Activated CD8-positive, alpha-beta memory T cell treated with anti-CD3 and anti-CD28 coated beads for 24 hours (primary cell): ENCODE measurements at places on chromosomes 11 and 22.
A peak's percentile ranks its signal among the peaks of the same experiment; 100 is the strongest.

- DNase-seq, result no peak
These were observed 3.6 kb upstream of the MED15 start for GRCh38 chr22:20503816-20504215.

- no peak for DNase-seq
These were observed 153.8 kb upstream of the ARHGAP20 start for GRCh38 chr11:110866081-110866480.

GRCh38 chr11:116501728-116502127 lies 271.1 kb downstream of the BUD13 start:
- no peak for DNase-seq

- DNase-seq, result peak; percentile 62
These were observed 7.5 kb upstream of the WEE1 start for GRCh38 chr11:9565822-9566560.

DNA sequence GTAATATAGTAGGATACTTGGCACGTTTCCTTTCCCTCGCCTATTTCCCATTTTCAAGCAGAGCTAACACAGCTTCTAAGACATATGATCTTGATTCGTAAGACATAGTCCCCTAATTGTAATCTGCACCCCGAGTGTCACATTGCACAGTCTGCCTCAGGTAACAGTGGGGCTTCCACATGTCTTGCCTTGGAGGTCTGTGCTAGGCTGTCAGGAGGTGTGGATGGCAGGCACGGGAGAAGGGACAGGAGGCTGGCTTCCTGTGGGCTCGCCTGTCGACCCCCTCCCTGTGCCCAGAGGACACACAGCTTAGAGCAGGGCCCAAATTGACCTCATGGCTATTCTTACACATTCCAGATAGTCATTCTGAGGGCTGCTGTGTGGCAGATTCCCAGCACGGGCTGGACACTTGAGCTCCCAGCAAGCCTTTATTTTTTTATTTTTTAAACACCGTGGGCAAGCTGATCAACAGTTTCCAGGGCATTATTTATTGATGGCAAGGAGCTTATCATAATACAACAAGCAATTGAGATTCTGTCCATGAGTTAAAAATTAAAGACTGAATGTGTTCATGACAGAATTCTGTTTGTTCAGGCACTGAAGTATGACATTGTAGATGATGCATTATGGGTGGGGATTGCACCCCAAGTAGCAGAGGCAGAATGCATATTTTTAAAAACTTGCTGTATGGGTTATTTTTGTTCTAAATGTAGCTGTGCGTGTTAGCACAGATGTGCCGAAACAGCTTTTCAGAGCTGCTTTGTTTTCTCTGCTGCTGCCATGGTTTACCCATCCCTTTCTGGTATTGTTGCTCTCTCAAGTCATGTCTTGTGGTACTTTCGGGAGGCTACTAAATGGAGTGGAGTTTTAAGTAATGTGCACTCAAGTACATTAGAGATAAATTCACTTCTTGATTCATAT lies 113.0 kb downstream of the ATXN10 start:
- no peak for DNase-seq

DNA sequence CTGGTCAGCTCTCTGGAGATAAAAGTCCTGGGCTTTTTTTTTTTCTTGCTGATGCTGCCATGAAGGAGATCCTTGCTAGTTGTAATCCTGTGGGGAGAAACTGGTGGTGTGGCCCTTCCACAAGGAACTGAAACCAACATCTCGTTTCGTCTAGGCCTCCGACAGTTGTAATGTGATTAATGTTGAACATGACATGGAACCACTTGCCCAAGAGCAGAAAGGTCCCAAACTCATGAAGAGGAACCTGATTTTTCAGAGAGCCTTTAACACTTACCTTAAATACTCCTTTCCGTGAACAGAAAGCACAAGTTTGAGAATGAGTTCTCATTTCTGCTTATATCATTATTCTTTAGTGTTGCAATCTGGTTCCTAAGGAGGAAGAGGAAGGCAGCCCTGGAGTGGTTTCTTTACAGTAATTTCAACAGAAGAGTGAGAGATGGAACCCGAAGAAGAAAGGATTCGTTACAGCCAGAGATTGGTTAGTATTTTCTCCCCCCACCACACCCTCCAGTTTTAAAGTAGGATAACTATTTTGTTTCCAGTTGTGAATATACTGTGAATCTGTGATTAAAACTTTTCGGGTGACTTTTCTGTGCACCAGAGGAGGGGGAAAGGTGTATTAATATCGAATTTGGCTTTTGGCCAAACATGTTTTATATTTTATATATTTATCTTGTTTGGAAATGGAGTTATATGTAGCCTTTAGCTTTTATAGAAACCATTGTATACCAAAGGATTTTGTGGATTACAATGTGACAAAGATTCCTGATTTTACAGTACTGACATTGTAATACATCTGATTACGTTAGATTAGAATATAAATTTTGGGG lies 2.0 kb downstream of the KDM2A start:
- DNase-seq, result no peak

DNA sequence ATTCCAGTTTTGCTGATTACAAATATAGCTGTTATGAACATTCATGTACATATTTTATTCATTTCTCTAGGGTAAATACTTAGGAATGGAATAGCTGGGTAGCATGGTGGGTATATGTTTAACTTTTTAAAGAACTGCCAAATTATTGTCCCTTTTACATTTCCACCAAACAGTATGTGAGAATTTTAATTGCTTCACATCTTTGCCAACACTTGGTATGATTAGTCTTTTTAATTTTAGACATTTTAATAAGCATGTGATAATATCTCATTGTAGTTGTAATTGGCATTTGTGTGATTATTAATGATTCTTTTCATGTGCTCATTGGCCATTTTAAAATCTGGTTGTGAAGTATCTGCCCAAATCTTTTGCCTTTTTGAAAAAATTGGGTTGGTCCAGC lies 72.6 kb upstream of the SORL1-AS1 start:
- no peak for DNase-seq

GRCh38 chr11:78187366-78188285 lies 800 bp downstream of the KCTD21 start:
- peak; percentile 91 for DNase-seq

DNA sequence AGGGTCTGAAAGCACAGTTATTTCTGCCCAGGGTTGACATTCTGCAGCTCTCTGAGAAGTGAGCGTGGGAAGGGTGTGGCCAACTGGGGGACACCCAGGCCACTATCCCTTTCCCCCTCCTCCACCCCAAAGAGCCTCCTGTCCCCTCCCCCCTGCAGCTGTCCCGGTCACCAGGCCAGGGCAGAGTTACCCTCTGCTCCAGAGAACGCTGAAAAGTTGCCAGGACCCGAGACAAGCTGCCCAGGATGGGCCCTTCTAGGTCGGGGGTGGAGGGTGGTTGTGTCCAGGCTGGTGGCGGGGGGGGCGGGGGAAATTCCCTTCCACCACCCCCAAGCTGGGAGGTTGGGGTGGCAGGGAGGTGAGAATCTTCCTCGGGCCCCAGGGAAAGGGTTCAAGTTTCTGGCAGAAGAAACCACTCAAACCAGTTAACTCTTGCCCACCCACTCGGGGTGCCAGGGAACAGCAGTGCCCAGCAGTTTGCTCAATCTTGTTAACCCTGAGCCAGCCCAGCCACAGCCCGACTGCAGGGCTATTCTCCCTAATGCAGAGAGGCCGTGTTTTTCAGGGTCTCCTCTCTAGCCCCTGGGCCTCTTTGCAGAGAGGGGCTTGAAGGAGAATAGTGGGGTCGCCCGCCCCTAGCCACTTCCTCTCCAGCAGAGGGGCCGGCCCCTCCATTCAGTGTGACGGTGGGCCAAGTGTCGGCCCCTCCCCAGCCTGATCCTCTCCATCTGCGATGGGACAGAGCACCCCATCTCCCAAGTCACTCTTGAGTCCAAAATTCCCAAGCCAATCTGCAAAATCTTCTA lies 697 bp downstream of the LGALS1 start:
- peak; percentile 67 for DNase-seq

DNA sequence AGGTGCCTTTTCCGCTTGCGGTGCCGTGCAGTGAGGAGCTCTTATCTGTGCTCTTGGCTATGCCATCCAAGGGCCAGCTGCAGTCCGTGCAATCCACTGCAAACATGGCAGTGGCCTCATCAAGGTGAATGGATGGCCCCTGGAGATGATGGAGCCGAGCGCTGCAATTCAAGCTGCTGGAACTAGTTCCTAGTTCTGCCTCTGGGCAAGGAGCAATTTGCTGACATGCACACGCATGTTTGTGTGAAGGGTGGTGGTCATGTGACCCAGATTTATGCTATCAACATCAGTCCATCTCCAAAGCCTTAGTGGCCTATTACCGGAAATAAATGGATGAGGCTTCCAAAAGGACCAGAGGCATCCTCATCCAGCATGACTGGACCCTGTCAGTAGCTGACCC lies 3.1 kb upstream of the EHD1 start:
- DNase-seq, result no peak

- DNase-seq, result no peak
These were observed 8.4 kb downstream of the NHERF4 start for GRCh38 chr11:119193626-119194025.

GRCh38 chr11:128544471-128545051 lies 42.8 kb downstream of the ETS1 start:
- no peak for DNase-seq

- no peak for DNase-seq
These were observed 12.0 kb downstream of the C11orf58 start for GRCh38 chr11:16750417-16750816.

- no peak for DNase-seq
These were observed 56.4 kb upstream of the FSHB start for GRCh38 chr11:30174265-30175020.

GRCh38 chr11:88536616-88537265 lies 199.2 kb upstream of the CTSC start:
- DNase-seq, result no peak

DNA sequence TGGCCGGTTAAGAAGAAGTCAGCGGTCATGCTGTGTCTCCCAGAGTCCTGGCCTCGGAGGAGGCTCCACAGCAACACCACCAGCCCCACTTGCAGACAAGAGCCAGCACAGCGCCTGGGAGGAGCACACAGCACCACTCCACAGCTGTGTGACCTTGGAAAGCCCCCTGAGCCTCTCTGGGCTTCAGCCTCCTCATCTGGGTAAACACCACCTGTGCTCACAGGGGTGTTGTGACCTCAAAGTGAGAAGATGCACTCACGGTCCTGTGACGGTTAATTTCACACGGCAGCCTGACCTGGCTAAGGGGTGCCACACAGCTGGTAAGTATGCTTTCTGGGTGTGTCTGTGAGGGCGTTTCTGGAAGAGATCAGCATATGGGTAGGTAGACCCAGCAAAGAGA lies 54.7 kb downstream of the PHF21B start:
- DNase-seq, result no peak

- DNase-seq, result no peak
These were observed 33.2 kb upstream of the TCF20 start for GRCh38 chr22:42303396-42304323.

DNA sequence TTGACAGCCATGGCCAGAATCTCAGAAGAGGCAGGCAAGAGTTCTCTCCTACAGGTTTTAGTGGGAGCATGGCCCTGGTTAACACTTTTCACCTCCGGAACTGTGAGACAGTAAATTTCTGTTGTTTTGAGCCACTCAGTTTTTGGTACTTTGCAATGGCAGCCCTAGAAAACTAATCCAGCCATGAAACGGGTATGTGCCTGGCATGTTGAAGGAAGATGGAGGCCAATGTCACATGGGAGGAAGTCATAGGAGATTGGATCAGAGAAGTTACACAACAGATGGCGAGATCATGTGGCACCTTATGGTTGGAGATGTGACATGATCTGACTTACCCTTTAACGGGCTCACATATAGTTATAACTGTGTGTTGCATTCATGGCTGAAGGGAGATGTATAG lies 63.2 kb upstream of the EED start:
- DNase-seq, result no peak

GRCh38 chr11:31763296-31763695 lies 47.8 kb downstream of the PAX6 start:
- DNase-seq, result no peak

- no peak for DNase-seq
These were observed 14.5 kb upstream of the MB start for GRCh38 chr22:35631597-35631996.

GRCh38 chr11:112247201-112247600 lies 13.5 kb downstream of the PLET1 start:
- no peak for DNase-seq

- DNase-seq, result peak; percentile 88
These were observed 14.1 kb upstream of the IL2RB start for GRCh38 chr22:37163575-37164504.

GRCh38 chr11:22508665-22509064 lies 117.0 kb downstream of the FANCF start:
- no peak for DNase-seq

- no peak for DNase-seq
These were observed 201.9 kb upstream of the PITPNB start for GRCh38 chr22:28120691-28121592.

- DNase-seq, result no peak
These were observed 12.0 kb downstream of the PDHX start for GRCh38 chr11:34928268-34928959.

- no peak for DNase-seq
These were observed 64.3 kb upstream of the PITPNB start for GRCh38 chr22:27983361-27983791.

- DNase-seq, result no peak
These were observed 4.3 kb upstream of the CRTAM start for GRCh38 chr11:122833846-122834464.

GRCh38 chr11:86488553-86488952 lies 113.9 kb downstream of the CCDC81 start:
- peak; percentile 38 for DNase-seq

GRCh38 chr11:62273284-62273683 lies 3.3 kb downstream of the SCGB2A2 start:
- no peak for DNase-seq

- peak; percentile 17 for DNase-seq
These were observed 506.1 kb downstream of the BRD1 start for GRCh38 chr22:49321477-49322055.

DNA sequence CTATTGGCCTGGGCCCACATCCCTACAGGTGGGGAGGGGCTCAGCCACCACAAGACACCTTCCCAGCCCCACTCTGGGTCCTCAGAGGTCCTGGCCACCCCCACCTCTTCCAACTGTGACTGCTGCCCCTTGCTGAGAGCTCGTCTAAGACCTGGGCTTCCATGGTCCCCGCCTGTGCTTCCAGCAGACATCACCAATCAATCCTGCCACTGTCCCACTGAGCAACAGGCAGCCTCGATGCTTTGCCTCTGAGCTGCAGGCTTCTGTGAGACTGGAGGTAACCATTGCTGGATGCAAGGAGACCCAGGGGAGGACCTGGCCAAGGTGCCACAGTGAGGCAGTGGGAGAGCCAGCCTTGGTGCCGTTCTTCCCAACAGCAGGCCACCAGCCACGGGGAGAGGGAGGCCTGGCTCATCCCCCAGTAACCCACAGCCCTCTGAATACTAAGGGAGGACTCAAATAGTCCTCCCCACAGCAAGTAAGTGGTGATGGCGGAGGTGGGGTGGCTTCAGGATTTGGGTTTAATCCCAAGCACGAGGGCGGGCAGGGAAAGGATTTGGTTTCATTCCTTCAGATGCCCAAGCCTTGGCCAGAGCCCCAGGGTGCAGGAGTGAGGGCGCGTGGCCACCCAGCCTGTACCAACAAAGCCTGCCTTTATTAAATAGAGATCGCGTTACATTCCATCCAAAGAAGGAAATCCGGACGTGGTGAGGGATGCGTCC lies 5.5 kb upstream of the FADS3 start:
- DNase-seq, result no peak
